ENCODE measurements at places on chromosomes 1 and 21. TPM values are rescaled to one million over a fixed set of nuclear protein-coding genes. Genes with fewer than 3 reads are reported as not detected.

GRCh38 chr1:226360106-226360746, 47.7 kb downstream of the PARP1 start:
- H3K27ac ChIP-seq, result no peak overlapping the region
- no peaks in the 10 kb centered on the region for H3K4me1 ChIP-seq
- no peak for DNase-seq

DNA sequence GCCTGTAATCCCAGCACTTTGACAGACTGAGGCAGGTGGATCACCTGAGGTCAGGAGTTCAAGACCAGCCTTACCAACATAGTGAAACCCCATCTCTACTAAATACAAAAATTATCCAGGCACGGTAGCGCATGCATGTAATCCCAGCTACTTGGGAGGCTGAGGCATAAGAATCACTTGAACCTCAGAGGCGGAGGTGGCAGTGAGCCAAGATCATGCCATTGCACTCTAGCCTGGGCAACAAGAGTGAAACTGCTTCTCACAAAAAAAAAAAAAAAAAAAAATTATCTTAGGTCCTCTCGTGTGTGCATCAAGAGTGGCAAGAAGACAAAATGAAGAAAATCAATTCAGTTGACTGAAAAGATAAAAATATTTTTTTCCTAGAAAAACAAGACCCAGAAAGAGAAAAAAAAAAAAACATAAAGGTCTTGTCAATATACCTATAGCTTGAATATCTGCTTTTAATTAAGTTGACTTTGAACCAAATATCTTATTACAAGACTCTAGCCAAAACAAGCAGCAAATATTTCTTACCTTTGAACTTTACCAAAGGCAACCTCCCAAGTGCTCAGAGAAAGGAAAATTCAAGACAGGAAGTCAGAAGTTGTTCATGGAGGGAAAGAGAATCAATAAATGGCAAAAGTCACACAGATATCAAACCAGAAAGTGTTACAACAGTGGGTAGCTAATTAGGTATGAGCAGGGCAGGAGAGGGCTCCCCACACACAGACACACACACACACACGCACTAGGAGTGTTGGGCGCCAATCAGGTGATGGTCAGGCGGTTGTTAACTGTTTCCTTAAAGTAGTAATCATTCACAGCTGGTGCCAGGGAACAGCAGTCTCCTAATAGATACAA, 29.6 kb downstream of the ITLN2 start:
- H3K27me3 ChIP-seq, result no peaks in the 10 kb centered on the region
- H3K27ac ChIP-seq, result no peak overlapping the region
- H3K4me3 ChIP-seq, result no peak overlapping the region
- H3K4me1 ChIP-seq, result no peaks in the 10 kb centered on the region

DNA sequence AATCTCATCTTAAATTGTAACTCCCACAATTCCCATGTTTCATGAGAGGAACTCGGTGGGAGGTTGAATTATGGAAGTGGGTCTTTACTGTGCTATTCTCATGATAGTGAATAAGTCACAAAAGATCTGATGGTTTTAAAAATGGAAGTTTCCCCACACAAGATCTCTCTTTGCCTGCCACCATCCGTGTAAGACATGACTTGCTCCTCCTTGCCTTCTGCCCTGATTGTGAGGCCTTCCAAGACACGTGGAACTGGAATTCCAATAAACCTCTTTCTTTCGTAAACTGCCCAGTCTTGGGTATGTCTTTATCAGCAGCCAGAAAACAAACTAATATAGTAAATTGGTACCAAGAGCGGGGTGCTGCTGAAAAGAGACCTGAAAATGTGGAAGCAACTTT, 761.6 kb upstream of the RGS18 start:
- no peaks in the 10 kb centered on the region for H3K36me3 ChIP-seq
- DNase-seq, result no peak
- H3K27ac ChIP-seq, result no peak overlapping the region
- H3K27me3 ChIP-seq, result no peaks in the 10 kb centered on the region
- H3K4me1 ChIP-seq, result no peaks in the 10 kb centered on the region

DNA sequence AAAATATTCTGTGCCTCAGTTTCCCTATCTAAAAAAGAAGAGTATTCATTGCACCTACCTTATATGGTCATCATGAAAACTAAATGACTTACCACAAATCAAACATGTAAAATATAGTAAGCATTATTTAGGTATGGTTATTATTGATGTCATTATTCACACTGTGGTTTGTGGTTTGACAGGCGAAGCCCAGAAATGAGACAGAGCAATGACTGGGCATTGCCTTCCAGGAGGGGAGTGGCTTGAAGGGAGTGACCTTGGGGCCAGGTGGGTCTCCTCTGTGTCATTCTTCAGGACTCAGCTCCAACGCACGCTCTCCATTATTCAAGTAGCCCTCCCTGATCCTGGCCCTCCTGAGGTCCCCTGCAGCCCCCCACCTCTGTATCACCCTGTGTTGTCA, 133.7 kb downstream of the DMRTA2 start:
- no peak overlapping the region for H3K4me3 ChIP-seq
- H3K4me1 ChIP-seq, result no peaks in the 10 kb centered on the region
- H3K36me3 ChIP-seq, result no peaks in the 10 kb centered on the region
- H3K27me3 ChIP-seq, result no peaks in the 10 kb centered on the region
- H3K27ac ChIP-seq, result no peak overlapping the region
- no peak for DNase-seq

- H3K36me3 ChIP-seq, result no peaks in the 10 kb centered on the region
- no peak for DNase-seq
- no peak overlapping the region for H3K4me3 ChIP-seq
- no peaks in the 10 kb centered on the region for H3K4me1 ChIP-seq
- H3K27me3 ChIP-seq, result no peaks in the 10 kb centered on the region
Measured at GRCh38 chr1:232684371-232685105, 54.6 kb upstream of the SIPA1L2 start.

DNA sequence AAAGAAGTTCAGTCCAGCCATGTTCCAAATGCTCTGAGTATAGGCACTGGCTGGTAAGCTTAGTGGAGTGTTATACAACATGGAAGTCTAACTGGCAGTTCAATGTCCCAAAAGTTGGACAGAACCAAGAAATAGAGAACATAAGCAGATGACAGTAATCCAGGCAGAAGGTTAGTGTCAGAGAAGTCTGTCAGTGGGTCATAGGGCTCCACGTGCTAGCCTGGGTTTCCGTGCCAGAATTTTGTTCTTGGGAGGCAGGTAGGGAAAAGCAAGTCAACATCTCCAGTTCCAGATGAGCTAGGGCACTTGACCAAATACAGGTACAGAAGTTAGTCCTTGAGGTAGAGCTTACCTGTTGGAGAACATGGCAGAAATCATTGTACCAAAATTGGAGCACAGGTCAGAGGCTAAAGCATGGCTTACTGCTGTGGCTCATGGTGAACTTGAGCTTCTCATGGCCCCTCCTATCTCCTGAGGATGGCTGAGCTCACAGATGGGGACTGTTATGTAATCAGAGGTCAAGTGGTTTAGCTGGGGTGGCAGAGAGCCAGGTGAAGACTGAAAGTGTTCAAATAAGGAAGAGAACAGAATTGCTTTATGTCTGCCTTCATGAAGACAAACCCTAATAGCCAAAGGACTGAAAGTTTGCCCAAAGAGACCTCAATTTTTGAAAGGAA, 170.8 kb downstream of the NFIA start:
- no peak overlapping the region for H3K4me3 ChIP-seq
- H3K27me3 ChIP-seq, result no peaks in the 10 kb centered on the region
- no peak overlapping the region for H3K27ac ChIP-seq

DNA sequence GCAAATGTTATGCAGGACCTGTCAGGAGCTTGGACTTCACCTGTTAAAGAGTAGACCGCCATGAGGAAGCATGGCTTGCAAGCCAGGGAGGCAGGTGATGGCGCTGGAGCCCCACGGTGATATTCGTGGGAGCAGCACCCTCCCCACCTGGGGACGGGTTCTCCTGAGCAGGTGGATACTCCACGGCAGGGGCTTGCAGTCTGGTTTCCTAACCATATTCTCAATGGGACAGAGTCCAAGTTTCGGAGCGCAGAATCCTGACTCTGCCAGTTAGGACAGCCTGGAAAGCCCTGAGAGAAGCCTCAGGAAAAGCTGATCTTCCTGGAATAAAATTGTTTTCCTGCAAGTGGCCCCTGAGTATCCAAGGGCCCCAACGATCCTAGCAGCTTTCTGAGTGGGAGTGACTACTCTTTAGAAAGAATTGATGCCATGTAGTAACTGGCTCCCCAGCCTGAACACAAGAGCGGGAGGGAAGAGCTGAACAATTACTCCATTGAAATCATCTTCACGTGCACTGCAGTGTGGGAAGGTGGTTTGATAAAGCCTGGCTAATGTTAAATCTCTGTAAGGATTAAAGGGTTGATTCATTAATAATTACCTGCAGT, 146.3 kb upstream of the RAB4A start:
- no peak overlapping the region for H3K27ac ChIP-seq
- no peaks in the 10 kb centered on the region for H3K27me3 ChIP-seq
- no peaks in the 10 kb centered on the region for H3K4me1 ChIP-seq
- H3K4me3 ChIP-seq, result no peak overlapping the region

DNA sequence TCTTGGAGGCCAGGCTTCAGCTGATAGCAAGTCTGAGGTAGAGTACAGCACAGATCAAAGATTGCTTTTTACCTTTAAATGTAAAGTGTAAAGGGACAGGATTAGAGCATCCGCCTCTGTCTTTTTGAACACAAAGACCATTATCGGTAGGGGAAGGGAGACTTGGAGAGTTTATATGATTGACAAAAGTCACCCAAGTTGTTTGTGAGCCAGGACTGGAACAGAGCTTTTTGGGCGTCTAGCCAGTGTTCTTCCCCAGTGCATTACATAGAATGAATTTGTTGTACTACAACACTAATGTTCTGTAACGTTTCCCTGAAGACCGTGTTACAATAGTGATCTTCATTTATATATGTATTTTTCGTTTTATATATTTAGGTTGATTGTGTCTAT, 9.3 kb upstream of the PIGC start:
- no peaks in the 10 kb centered on the region for H3K4me1 ChIP-seq
- no peaks in the 10 kb centered on the region for H3K36me3 ChIP-seq

DNA sequence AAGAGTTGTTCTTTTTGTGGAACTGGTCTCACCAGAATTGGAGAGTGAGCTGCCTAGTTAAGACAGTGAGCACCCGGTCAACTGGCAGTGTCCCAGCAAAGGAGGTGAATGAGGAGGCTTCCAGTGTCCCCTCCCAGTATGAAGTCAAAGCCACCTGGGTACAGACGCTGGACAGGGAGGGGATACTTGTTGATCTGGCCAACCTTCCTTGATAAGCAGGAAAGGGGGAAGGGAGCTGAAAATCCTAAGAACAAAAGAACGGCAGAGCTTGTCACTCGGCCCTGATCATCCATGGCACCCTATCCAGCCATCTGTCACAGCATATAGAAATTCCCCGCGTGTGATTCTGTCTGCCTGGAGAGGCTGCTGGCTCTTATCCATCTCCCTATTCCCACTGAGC, 91.5 kb downstream of the SSBP3 start:
- no peaks in the 10 kb centered on the region for H3K27me3 ChIP-seq
- no peak overlapping the region for H3K4me3 ChIP-seq
- DNase-seq, result no peak
- H3K4me1 ChIP-seq, result peaks cover 91% of the 10 kb centered on the region
- no peaks in the 10 kb centered on the region for H3K36me3 ChIP-seq

DNA sequence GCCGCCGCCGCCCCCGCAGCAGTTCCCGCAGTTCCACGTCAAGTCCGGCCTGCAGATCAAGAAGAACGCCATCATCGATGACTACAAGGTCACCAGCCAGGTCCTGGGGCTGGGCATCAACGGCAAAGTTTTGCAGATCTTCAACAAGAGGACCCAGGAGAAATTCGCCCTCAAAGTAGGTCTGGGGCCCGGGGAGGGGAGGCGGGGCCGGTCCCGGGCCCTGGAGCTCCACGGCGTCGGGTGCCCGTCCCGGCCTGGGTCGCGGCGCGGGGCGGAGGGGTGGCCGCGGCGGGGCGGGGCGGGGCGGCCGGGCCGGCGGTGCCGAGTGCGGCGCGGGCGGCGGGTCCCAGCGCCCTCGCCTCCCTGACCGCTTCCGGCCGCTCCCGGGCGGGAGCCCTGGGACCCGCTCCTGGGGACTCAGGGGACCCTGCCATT, 646 bp downstream of the MAPKAPK2 start:
- peak overlapping the region; percentile 63 for H3K4me3 ChIP-seq
- H3K27me3 ChIP-seq, result no peaks in the 10 kb centered on the region

DNA sequence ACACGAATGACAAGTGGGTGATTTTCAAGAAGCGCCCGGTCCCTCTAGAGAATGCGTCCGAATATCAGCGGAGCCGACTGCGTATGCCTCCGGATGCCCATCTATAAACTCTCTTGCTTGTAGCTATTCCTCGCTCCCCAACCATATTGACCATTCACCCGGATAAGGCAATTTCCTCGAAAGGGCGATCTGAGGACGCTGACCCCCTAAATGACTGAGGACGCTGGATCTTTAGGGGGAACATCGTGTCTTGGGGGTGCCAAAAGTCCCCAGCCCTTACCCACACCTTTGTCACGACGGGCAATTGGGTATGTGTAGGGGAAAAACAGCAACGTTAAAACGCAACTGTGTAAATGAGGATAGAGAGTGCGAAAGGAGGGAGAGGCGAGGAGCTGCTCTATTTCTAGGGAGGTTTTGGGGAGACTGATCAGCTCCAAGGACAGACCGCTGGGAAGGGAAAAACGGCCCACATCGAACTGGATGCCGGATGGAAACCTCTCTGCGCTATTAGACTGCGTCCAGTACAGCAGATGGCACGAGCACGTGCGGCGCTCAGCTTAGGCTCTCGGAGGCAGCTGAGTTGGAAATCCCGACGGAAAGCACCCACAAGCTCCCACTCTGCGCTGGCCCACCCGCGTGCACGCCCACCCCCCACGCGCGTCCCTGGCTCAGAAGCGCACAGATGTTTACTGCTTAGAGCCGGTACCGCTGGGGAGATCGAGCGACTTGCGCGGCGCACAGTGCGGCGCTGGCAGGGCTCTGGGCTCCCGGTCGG, 2.9 kb upstream of the PRRX1 start:
- peak overlapping the region; percentile 99 for H3K27ac ChIP-seq
- no peaks in the 10 kb centered on the region for H3K36me3 ChIP-seq
- peaks cover 27% of the 10 kb centered on the region for H3K4me1 ChIP-seq
- peak overlapping the region; percentile 91 for H3K4me3 ChIP-seq
- H3K27me3 ChIP-seq, result no peaks in the 10 kb centered on the region

DNA sequence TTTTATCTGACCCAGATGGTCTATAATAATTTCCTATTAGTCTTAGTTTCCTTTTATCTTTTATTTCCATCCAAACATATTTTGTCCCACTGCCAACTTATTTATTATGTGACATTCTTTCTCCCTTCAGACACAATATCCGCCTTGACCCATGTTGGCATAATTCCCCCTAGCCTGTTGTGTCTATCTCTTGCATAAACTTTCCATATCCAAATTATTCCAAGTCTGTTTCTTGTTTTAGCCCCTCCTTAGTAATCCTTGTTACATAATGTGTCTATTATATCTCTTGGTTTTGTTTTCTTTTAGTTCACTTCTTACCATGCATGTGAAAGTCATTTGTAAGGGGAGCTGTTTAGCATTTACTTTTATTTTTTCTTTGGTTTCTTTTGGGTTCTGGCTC, 81.6 kb upstream of the CACHD1 start:
- no peaks in the 10 kb centered on the region for H3K36me3 ChIP-seq
- H3K27me3 ChIP-seq, result no peaks in the 10 kb centered on the region
- H3K4me1 ChIP-seq, result peaks cover 7% of the 10 kb centered on the region
- no peak for DNase-seq
- H3K4me3 ChIP-seq, result no peak overlapping the region

CDCA8 gene
- total RNA-seq, result 2.2 TPM

LINGO4 gene
- 0.98 TPM for total RNA-seq

PCP4L1 gene
- total RNA-seq, result 3.7 TPM

OR14K1 gene
- 1.5 TPM for total RNA-seq

LIPI gene
- total RNA-seq, result not detected

Data from vagina (tissue), 2 donors.